ENCODE measurements at places on chromosomes 7 and 10.

- DNase-seq, result no peak
These were observed 5.1 kb upstream of the PMPCB start for GRCh38 chr7:103292122-103292521.

GRCh38 chr7:151085691-151086620 lies at the start of gene AGAP3:
TSS of gene AGAP3 (plus strand) at chr7:151086475. CDS start at chr7:151086742, 267 bp downstream.
- DNase-seq, result peak; percentile 92

GRCh38 chr10:21943633-21944265 lies 59.8 kb downstream of the DNAJC1 start:
- no peak for DNase-seq

DNA sequence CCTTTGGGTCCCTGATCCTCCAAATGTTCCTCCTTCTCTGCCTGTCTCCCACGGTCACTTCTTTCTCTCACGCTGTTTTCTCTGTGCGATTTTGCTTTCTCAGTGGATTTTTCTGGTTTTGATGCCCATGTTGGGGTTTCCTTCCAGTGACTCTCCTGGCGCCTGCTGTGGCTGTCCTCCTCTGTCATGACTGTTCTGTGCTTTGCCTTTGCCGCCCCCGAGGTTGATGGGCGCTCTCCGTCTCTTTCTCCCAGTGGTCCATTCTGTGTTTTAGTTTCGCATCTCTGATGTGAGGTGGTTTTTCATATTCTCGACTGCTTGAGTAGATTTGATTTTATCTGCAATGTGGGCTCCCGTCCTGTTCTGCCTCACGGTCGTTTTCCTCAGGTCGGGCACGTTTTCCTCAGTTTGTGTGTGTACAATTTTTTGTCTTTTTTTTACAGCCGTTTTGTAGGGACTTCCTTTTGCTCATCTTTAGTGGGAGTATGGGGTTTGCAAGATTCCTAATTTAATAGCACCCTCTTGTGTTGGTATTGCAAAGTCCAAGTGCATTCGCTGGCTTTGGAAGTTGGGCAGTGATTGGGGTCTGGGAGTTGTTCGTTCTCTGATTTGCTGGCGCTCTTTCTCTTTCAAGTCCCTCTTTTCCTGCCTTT lies 100.0 kb downstream of the INPP5A start:
- peak; percentile 5 for DNase-seq

DNA sequence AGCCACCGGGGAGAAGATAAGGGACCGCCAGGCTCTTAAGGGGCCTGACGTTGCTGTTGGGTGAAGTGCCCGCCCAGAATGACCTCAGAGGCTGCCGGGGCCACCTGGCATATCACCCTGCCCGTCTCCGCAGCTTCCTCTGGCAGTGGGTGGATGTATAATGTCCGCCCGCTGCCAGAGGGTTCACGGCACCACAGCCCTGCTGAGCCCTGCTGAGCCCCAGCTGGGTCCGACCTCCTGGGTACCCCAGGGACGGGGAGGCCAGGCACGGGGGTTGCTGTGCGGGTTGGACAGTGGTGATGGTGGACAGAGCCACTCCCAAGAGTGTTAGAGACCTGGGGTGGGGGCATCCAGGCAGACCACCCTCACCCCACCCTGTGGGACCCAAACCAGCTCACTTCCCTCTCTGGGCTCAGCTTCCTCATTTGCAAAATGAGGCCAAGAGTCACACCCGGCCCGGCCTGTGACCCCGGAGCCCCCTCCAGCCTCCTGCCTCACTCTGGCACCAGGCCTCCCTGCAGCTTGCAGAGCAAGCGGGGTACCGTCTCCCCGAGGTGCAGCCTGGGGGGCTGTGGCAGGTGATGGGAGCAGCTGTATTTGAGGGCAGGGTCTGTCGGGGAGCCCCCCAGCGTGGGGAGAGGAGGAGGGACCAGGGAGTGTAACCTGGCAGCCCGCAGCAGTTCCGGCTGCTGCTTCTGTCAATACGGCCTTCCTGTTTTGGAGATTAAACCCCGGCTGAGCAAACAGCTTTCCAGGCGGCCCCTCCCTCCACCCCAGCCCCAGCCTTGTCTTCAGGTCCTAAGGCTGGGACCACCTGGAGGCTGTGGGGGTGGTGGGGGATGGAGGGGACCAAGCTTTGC lies 8.4 kb upstream of the LFNG start:
- no peak for DNase-seq

- DNase-seq, result no peak
These were observed 28.7 kb upstream of the ARHGAP22 start for GRCh38 chr10:48633381-48634197.

GRCh38 chr10:71205468-71205867 lies 6.9 kb upstream of the UNC5B start:
- DNase-seq, result no peak

DNA sequence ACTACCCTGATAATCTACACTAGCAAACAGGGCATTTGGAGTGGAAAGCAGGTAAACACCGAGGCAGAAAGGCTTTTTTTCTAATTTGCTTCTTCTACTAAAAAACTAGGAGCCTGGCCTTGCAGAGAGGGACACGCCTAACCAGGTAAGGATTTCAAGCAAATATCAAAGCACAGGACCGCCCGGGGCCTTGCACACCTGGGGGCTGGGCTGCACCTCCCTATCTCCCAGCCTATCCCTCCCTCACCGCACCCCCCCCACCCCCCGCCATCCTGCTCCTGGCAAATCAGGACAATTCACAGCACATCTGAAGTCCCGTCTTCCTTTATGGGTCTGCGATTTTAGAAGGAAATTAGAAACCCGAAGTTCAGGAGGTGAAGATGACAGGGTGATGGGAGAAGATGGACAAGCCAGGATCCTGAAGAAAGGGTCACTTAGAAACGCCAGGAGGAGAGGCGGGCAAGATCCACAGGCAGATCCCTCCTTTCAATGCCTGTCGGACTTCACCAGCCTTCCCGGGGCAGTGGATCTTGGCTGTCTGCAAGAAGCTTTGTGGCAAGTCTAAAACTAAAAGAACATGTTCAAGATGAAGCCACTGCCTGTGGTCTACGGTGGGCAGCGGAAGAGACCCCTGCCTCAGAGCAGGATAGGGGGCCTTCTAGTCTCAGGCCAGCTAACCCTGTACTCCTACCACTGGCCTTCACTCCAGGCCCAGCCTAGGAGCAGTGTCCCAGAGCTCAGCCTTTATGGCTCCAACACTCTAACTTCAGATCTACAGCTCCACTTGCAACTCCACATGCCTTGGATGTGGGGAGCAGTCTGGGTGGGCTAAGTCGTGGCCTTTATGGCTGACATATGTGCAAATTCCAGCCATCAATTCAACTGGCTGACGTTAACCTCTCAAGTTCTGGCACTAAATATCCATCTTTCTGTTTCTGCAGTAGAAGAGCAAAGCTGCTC lies 43.9 kb downstream of the TNS3 start:
- DNase-seq, result peak; percentile 9

GRCh38 chr10:103795634-103796270 lies 59.6 kb downstream of the SH3PXD2A start:
- peak; percentile 7 for DNase-seq

DNA sequence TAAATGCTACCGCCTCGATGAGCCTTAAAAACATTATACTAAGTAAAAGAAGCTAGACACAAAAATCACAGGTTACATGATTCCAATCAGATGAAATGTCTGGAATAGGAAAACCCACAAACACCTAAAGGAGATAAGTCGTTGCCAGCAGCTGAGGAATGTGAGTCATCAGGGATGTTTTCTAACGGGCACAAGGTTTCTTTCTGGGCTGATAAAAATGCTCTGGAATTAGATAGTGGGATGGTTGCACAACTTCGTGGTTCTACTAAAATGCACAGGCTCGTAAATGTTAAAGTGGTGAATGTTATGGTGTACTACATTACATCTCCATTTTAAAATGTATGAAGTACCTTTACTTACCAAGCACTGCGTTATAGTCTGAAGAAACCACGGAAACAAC lies 9.7 kb downstream of the ABLIM1 start:
- no peak for DNase-seq

DNA sequence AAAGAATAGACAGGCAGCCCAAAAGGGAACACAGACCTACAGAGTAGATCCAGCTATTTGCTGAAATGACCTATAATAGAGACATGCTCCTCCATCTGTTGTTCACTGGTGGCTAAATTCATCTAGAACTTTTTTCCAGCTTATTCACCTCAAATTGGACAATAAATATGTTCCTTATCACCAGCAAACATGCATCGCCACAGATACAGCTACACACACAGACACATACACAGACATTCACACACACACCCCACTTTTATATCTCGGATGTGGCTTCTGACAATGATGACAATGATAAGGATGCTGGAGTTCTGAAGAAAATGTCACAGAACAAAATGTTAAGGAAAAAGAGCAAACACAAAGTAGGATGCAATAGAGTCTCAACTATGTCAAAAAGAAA lies 175.4 kb downstream of the LSM5 start:
- no peak for DNase-seq

GRCh38 chr10:73159038-73159648 lies 8.7 kb downstream of the ECD start:
- DNase-seq, result no peak

Data from left ventricle myocardium inferior (tissue), 1 donor.